ENCODE measurements at places on chromosomes 1 and 21. TPM values are rescaled to one million over a fixed set of nuclear protein-coding genes. Genes with fewer than 3 reads are reported as not detected.

GRCh38 chr1:109395602-109396512, 1.9 kb downstream of the SORT1 start:
- no peak for DNase-seq

- peak; percentile 49 for DNase-seq
These were observed 55.4 kb downstream of the EPRS1 start for GRCh38 chr1:219990782-219991510.

Gene KANK4
- total RNA-seq = 21.5 TPM

- peak; percentile 76 for DNase-seq
These were observed 1.4 kb downstream of the LRRC41 start for GRCh38 chr1:46301808-46302640.

Gene SPRR2G
- not detected for total RNA-seq

GRCh38 chr21:33902349-33902748, 13.3 kb downstream of the ATP5PO start:
- no peak for DNase-seq

DNA sequence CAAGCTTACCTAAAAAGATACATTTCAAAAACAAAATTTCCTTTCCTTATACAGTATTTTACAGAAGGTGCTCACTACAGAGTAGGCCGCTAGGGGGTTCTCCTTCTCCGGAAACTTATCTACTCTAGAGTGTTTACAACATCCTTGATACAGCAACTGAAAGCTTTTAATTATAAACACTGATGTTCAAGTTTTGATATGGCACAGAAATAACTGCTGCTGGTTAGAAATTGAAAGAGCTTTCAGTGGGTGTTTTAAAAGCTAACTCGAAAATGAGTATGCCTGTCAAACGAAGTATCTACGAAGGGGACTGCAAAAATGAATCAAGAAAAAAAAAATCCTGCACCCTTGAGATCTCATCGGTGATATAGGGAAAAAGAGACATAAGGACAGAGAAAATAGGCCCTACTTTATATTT, 1.0 kb downstream of the YOD1 start:
- DNase-seq = peak; percentile 54

Gene FLG2
- not detected for total RNA-seq

DNA sequence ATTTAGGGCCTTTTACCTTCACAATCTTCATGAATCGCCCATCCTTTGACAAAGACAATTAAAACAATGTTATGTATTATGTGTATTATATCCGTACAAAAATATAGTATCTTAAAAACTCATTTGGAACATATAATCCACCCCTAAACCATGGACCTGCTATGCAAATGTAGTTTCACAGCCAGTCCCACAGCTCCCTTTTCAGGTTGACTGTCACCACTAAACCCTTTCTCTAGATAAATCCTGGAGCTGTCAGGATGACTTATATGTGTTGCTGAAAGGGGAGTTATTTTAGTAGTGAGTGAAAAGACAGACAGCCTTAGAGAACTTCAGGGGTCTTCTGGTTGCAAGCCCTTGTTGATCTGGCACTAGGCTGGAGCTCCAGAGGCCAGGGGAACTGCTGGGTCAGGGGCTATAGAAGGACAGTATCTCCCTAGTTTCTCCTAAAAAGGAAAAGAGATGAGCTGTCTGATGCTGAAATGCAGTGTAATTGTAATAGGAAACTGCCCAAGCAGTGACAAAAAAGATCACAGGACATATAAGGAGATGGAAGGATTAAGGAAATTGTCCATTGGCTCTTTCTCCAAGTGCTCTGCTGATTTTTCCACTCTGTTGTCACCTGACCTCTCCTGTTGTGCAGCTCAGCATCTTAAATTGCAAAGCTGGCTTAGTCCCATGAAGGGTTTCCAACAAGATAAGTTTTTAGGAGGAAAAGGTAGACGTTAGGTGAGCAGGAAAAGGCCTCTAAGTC, 127.7 kb downstream of the S1PR1 start:
- no peak for DNase-seq

Gene ATXN7L2
- total RNA-seq = 4.0 TPM

Gene PDC
- not detected for total RNA-seq

DNA sequence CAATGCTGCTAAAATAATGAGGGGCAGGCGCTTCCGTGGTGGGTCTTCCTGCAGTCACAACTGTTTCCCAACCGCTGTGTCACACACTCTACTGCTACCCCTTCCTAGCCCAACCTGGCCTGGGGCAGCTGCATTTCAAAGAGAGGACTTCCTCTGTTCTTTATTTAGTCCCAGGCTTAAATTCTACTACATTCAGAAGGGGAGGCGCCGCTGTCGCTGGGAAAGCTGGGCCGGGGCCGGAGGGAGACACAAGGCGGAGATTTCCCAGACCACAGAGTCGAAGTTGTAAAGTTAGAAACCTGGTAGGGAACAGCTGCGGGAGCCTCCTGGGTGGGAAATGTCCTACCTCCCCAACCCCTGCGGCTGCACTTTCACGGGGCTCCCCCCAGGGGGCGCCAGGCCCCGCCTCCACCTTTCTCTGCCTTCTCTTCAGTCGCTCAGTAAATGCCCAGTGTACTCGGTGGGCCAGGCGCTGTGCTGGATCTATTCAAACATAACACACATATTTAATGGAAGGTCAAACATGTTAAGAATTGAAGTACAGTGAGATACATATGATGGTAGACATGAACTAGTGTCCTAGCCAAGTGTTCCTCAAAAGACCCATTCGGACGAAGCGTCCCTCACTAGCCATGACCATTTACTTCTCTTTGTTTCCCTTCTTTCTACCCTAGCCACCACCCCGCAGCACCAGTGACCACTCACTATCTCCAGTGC, 23.1 kb downstream of the DYRK3 start:
- peak; percentile 46 for DNase-seq

- no peak for DNase-seq
These were observed 29.2 kb upstream of the BRDT start for GRCh38 chr1:91919962-91920361.
